ENCODE measurements at places on chromosomes 7 and 10. TPM values are rescaled to one million over a fixed set of nuclear protein-coding genes. Genes with fewer than 3 reads are reported as not detected.
A peak's percentile ranks its signal among the peaks of the same experiment; 100 is the strongest.

DNA sequence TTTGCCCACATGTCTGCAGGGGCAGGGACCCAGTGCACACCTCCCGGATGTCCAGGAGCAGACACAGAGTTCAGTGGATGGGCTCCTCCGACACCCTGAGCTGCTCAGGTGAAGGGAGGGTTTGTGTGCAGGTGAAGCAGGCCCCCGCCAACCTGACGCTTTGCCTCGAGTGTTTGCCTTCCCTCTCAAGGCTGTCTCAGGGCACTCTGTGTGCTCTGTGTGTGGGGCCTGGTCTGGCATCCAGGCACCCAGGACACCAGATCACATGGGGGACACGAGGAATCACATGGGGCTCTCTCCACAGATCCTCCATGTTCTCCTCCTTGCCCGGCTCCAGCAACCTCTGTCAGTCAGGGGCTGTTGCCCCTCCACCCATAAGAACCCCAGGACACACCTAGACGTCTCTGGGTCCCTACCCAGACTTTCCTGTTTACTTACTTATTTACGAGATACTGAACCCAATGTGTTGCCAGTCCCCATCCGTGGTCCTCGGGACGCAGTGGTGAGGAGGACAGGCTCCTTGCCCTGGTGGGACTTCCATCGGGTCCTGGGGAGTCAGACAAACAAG, 99.5 kb downstream of the HTR5A start:
- no peak for DNase-seq

DNA sequence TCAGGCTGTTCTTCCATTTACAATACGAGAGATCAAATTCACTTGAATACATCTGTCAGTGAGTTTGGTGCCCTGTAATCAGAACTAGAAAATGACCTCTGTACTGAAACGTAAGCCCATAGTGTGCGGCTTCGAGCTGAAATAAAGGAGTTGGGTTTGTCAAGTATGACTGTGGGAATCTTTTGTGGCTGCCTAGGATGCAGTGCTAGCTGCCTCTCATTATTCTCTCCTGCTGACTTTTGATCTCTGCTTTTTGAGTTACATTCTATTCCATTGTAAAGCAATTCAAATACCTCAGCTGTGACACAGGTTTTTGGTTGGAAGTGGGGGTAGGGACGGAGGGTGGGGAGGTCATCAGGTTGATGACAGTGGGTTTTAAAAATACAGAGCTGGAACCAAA, 40.4 kb downstream of the ICA1 start:
- no peak for DNase-seq

DNA sequence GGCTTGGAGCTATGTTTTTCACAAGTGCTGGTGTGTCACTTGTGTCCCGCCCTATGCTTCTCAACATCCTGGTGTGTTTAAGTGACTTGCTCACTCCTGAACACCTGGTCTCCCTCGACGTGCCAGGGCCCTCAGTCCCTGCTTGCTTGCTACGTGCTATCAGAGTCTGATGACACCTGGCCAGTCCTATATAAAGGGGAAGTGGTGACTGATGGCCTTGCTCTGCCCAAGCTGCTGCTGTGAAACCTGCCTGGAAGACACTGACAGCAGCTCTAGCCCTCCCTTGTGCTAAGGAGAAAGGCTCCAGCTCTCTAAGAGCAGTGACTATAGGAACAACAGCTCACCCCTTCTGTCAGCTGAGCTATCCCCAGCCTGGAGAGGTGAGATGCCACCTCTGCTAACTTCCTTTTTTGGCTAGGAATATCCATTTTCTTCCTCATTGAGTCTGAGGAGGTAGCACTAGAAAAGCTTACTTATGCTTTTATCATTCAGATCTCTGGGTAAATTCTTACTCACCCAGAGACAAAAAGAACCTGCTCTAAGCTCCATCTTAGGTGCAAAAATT, 77.2 kb upstream of the PLXNA4 start:
- DNase-seq: no peak

- DNase-seq: no peak
Observed at GRCh38 chr10:110932505-110933180, 13.2 kb downstream of the SHOC2 start.

DNA sequence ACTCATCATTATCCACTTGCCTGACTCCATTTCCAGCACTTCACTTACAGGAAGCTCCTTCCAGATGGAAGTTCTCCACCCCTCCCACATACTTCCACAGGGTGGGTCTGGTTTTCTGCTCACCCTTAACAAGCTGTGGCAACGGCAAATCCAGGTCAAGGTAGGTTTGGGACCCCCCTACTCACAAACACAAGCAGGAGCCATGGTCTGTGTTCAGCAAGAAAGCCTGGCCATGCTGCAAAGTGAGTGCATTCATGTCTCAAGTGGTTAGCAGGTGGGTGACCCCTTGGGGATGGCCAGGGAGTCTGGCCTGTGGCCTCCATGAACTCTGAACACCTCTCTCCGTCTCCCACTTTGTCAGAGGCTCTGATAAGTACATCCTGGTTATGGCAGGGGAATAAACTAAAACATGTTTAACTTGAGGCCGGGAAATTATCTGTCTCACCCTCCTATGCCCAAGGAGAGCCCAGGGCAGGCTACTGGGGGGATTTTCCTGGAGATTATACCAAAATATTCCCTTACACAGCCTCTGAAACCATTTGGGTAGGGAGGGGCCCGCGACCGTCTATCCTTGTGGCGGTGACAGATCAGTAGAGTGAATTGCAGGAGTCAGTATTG, 844 bp downstream of the XPNPEP1 start:
- no peak for DNase-seq

- DNase-seq: no peak
Observed at GRCh38 chr7:131124001-131124629, 203.6 kb upstream of the MKLN1 start.

DNA sequence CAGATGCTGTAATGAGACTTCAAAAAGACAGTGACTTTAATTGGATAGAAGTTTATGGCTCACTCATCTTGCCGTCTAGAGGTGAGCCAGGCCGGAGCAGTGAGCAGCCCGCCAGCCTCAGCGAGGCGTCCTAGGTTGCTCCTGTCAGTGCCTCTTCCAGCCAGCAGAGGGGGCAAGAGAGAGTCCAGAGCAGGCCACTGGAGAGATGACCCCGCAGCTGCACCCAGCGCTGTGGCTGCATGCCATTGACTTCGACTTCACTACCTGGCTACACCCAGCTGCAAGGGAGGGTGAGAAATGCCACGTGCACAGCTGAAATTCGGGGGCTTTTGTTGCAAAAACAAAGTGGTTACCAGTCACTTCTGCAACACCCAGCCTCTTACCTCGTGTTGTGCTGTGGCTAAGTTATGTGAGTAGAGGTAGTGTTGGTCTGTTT, 26.5 kb downstream of the NUB1 start:
- DNase-seq: peak; percentile 89

- DNase-seq: no peak
Observed at GRCh38 chr10:22623633-22624253, 90.6 kb downstream of the PIP4K2A start.

GRCh38 chr10:97548828-97549455, 23.6 kb upstream of the ANKRD2 start:
- DNase-seq: no peak

DNA sequence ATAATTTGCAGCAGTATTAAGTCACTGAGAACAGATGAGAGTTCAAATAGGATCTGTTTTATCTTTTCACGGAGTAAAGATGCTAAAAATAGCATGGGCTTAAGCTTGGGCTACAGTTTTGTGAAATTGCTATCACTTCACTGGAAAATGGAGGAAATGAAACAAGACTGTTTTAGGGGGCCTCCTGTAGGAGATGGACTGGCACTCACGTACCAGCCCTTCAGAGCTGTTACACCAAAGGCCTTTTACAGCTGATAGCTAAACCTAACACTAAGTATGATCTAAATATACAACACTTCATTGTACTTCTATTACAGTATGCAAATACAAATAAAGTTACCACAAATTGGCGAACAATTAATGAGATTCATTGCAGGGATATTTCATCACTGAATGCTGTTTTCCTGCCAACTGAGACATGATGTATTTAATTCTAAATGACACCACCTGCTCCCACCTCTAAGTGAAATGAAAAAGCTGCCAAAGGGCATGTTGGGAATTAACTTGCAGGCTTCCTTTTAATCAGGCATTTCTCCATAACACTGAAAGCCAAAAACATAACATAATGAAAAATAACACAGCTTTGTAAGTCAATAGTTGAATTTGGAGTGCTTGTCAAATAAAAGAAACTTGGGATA, 304.5 kb upstream of the LRRN3 start:
- no peak for DNase-seq

DNA sequence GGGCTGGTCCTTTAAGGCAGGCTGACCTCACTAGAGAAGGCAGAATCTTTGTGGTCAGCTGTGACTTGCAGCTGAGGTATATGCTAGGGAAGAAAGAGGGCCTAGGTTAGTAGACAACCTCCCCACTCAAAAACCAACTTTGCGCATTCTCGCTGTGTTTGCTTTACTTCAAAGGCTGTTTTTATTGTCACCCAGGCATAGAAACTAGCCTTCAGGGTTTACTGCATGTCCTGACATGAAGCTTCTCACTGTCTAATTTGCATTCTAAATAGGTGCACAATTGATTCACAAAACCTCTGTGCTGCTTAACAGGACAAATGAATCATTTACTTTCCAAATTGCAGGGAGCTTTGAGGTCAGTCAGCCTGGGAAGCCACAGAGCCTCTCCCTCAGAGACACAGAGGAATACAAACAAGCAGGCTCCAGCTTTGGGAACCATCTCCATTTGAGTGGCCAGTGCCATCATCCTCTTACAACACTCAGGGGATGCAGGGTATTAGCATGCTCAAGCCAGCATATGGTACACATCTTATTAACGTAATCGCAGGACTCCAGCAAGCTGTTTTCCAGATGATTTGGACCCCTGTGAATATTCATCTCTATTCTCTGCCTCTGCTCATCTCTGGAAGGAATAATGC, 596.4 kb upstream of the GHITM start:
- DNase-seq: no peak

GRCh38 chr10:117334926-117335325, 40.3 kb downstream of the PDZD8 start:
- DNase-seq: no peak

The FKBP9 gene
- 89.5 TPM for total RNA-seq

The ATE1 gene
- total RNA-seq: 44.8 TPM

The ST8SIA6 gene
- 1.1 TPM for total RNA-seq
